Subcutaneous preadipocyte (primary cell): ENCODE measurements at places on chromosomes 12 and 14. TPM values are rescaled to one million over a fixed set of nuclear protein-coding genes. Genes with fewer than 3 reads are reported as not detected.

The PTPRB gene
- under 0.01 TPM in 1 of 2 replicates, not detected in the other for total RNA-seq

The TRHDE gene
- under 0.01 and 0.39 TPM in 2 replicates for total RNA-seq

The PIK3C2G gene
- not detected in 2 replicates for total RNA-seq

The TRIAP1 gene
- total RNA-seq, result 23.9 and 28.0 TPM in 2 replicates

The OR4K17 gene
- total RNA-seq, result not detected in 2 replicates

The OTX2 gene
- not detected in 2 replicates for total RNA-seq

The C14orf132 gene
- total RNA-seq, result 15.8 and 20.9 TPM in 2 replicates

The CLEC14A gene
- 0.20 TPM in 1 of 2 replicates, not detected in the other for total RNA-seq

The PLCZ1 gene
- total RNA-seq, result 0.39 TPM in 1 of 2 replicates, not detected in the other

The ANKRD33 gene
- total RNA-seq, result 0.98 and 1.5 TPM in 2 replicates

The KRT75 gene
- not detected in 2 replicates for total RNA-seq

The PGF gene
- 1.1 and 6.3 TPM in 2 replicates for total RNA-seq

The TAS2R10 gene
- 1.1 and 1.2 TPM in 2 replicates for total RNA-seq

The NKX2-1 gene
- not detected in 2 replicates for total RNA-seq

The ZNF10 gene
- 2.9 and 3.5 TPM in 2 replicates for total RNA-seq

The BATF gene
- not detected in 2 replicates for total RNA-seq

The TAS2R19 gene
- 3.3 and 5.5 TPM in 2 replicates for total RNA-seq

The GPD1 gene
- 0.37 and 0.39 TPM in 2 replicates for total RNA-seq

The ANKS1B gene
- total RNA-seq, result 5.9 and 14.3 TPM in 2 replicates

The RASSF8 gene
- total RNA-seq, result 69.4 and 118 TPM in 2 replicates

The TPPP2 gene
- not detected in 2 replicates for total RNA-seq

The CIROP gene
- total RNA-seq, result not detected in 2 replicates

The PPP4R4 gene
- total RNA-seq, result 0.37 and 0.39 TPM in 2 replicates

The WNT5B gene
- total RNA-seq, result 56.6 and 76.4 TPM in 2 replicates

The GNB3 gene
- total RNA-seq, result 1.1 and 2.2 TPM in 2 replicates

The COQ6 gene
- 16.2 and 21.1 TPM in 2 replicates for total RNA-seq

The LALBA gene
- not detected in 2 replicates for total RNA-seq

The DEPDC4 gene
- 0.73 and 2.2 TPM in 2 replicates for total RNA-seq

The PTHLH gene
- total RNA-seq, result 0.73 and 1.6 TPM in 2 replicates

The DNAI7 gene
- total RNA-seq, result 0.37 TPM in 1 of 2 replicates, not detected in the other

The DHRS2 gene
- 0.37 and 0.39 TPM in 2 replicates for total RNA-seq

The LYZ gene
- total RNA-seq, result not detected in 2 replicates

The TAS2R20 gene
- 2.6 and 4.3 TPM in 2 replicates for total RNA-seq

The DDX11 gene
- total RNA-seq, result 18.7 and 33.4 TPM in 2 replicates

The DUSP6 gene
- 197 and 208 TPM in 2 replicates for total RNA-seq

The FAM186B gene
- total RNA-seq, result 0.20 and 0.37 TPM in 2 replicates

The OR6C74 gene
- not detected in 2 replicates for total RNA-seq

The CAPZA3 gene
- total RNA-seq, result not detected in 2 replicates

The LRRK2 gene
- total RNA-seq, result 4.1 and 4.8 TPM in 2 replicates

The MAP1LC3B2 gene
- 1.1 TPM in 1 of 2 replicates, not detected in the other for total RNA-seq

The SERPINA4 gene
- total RNA-seq, result not detected in 2 replicates

The NKX2-8 gene
- total RNA-seq, result not detected in 2 replicates

The ESRRB gene
- 0.37 TPM in 1 of 2 replicates, not detected in the other for total RNA-seq

The PLEKHD1 gene
- under 0.01 TPM in 1 of 2 replicates, not detected in the other for total RNA-seq
